HFF-Myc (cell line): ENCODE measurements at places on chromosomes 3 and 15.

- no peak for DNase-seq
These were observed 152.3 kb downstream of the ITPR1 start for GRCh38 chr3:4645468-4645867.

DNA sequence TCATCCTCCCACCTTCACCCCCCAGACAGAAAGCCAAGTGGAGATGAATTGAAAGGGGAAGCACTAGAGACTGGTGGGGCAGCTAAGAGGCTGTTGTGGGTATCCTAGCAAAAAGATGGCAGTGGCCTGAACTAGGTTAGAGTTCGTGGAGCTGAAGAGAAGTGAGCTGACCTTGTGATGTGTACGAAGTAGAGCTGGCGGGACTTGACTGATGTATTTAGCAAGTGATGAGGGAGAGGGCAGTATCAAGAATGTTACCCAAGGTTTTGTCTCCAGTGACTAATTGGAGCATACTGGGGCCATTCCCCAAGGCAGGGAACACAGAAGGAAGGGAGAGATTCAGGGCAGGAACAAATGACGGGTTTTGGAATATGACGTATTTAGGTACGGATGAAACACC is 50.0 kb upstream of the CP start:
- no peak for DNase-seq

DNA sequence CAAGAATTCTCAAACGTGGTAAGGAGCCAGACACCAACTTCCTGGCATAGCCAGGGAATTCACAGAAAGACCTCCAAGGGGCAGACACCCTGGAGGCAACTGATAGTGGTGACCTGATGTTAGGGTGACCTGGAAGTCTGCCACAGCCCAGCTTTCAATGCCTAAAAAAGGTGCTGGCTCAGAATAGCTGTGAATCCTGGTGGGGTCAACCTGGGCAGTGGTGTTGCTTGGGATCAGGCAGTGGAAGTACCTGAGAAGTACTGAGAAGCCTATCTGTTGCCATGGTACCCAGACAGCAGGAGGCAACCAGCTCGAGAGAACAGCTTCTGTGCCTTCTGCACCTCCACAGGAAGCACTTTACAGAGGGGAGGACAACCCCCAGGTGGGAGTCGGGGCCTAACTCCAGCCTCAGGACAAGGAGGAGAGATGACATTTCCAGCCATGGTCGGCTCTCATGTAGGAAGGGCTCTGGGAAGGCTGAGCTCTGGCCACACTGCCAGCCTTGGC is 55.4 kb upstream of the LARS2 start:
- no peak for DNase-seq

GRCh38 chr15:26838742-26839460 is 28.0 kb upstream of the GABRA5 start:
- DNase-seq = no peak

DNA sequence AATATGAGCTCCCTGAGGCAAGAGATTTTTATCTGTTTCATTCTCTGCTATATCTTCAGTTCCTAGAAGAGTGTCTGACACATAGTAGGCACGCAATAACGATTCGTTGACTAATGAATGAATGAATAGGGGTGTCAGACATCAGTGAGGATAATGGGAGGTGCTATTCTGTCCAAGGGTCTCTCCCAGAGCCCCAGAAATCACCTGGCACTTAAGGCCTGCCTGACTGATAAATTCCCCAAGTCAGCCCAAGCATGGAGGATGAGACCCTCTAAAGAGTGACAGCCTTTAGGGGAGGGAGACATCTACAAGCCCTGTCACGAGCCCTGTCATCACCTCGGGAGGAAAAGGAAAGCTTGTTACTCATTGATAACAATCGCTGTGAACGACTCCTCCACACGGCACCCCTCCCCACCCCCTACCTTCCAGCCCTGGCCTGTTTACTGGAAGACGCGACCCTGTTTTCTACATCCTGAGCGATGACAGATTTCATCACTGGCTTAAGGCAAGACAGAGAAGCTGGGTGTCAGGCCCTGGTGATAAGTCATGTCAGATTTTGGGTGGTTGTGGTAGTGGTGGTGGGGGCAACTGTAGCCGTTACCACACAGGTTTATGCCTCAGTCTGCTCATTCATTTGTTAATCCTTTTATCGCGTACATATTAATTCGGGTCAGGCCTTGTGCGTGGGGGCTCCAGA is 23.1 kb downstream of the BHLHE40 start:
- no peak for DNase-seq
